ENCODE measurements at places on chromosomes 2 and 18.

DNA sequence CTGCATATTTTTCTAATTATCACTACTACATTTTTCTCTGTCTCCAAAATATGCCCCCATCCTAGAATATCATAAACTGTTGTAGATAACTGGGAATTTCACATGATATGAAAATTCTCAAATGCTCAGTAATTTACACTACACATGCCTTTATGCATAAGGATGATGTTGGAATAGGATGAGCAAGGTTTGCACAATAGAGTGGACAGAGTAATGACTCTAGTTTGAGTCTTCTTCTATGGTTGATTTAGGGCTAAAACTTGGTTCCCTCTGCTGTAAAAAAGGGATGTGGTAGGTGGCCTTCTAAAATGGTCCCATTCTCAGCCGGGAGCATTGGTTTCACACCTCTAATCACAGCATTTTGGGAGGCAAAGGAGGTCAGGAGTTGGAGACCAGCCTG is 129.9 kb downstream of the BCL11A start:
- DNase-seq = no peak

DNA sequence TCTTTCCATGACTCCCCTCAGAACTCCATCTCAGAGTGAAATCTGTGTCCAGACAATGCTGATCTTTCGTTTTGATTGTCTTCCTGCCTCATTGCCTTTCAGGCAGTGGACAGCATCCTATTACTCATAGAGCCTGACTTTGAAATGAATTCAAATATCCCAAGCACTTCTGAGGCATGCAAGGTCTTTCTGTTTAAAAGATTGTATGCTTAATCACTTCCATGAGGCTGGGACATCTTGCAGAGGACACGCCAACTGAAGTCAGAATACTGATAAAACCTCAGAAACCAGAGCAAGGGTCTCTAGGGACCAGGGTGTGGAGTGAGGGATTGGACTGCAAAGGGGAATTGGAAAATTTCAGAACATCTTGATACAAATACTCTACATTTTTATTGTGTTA is 836.5 kb upstream of the ID2 start:
- DNase-seq = no peak

- DNase-seq = peak; percentile 39
Observed at GRCh38 chr2:106269591-106270291, 75.6 kb upstream of the UXS1 start.

DNA sequence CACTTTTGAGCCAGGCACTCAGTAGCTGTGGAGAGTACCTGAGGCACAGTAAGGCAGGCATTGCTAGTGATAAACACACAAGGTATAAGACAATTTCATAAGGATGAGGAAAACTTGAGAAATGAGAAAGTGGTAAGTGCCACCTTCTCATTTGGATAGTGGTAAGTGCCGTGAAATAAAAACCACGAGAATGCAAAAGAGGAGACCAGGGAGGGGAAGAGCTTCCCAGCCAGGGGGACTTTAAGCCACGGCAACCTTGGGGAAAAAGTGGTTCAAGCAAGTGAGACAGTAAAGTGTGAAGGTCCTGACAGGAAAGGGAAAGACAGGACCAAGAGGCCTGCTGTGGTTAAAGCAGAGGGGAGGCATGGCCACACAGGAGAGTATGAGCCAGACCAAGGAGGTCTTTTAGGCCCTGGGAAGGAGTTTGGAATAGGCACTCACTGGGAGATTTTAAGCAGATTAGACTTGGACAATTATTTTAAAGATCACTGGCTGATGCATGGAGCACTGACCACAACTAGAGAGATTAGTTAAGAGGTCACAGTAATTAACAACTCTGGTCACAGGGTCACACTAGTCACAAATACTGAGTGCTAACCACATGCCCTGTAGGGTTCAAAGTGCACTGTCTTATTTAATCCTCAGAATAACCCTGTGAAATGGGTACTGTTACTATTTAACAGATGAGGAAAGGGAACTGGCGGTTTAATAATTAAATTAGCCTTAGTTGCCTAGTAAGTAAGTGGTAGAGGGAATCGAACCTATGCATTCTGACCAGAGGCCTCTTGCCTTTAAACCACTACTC is 50.1 kb downstream of the THOC1 start:
- DNase-seq = no peak

GRCh38 chr2:205868053-205868452 is 185.8 kb downstream of the NRP2 start:
- DNase-seq = no peak

DNA sequence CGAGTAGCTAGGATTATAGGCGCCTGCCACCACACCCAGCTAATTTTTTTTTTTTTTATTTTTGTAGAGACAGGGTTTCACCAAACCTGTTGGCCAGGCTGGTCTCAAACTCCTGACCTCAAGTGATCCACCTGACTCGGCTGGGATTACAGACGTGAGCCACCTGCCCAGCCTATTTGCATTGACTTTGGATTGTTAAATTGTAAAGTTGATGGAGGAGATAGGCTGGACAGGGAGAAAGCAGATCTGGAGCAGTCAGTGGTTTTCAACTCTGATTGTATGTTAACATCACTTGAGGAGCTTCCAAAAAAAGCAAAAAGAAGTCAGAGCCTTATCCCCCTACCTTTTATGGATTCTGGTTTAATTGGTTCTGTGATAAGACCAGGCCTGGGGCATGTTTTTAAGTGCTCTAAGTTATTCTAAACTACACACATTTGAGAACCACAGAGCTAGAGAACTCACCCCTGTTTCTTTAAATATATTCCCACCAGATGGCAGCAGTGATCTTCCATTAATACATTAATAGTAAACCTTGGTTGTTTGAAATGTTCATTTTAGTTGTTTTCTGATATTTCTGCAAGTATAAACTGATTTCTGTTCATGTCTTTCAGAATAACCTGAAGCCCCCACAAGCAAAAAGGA is 7.5 kb downstream of the C2orf49 start:
- no peak for DNase-seq

DNA sequence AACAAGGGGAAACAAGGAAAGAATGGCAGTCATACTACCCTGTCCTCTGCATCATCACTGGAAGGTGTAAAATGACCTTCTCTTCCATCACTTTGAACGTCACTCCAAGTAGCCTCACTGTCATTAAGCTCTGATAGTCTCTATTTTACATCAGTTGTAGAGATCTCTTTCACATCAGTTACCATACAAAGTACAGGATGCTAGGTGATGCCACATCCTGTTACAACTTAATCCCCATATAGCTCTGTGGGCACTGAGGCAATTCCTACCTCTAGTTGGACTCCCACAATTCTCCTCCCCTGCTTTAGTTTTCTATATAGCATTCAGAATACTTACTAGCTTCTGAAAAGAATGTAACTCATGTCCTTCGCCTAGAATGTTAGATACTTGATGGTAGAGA is 55.1 kb upstream of the TTC27 start:
- no peak for DNase-seq

GRCh38 chr2:45610281-45611019 is 617 bp downstream of the SRBD1 start:
- peak; percentile 46 for DNase-seq

DNA sequence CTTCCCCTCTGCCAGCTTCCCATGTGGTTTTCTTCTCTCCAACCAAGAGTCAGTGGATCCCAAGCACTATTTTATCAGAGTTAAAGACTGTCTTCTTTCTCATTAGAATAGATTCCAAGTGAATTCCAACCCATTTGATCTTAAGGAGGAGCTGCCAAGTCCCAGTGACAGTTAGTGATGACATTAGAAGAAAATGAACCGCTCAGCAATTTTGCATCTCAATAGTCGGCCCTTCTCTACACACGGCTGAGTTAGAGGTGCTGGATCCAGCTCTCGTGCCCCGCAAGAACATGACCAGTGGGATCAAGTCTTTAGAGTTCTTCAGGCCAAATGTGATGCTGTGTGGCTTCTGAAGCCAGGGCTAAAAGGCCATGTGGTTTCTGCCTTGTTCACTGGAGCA is 132.6 kb downstream of the SH3BP4 start:
- DNase-seq = no peak

DNA sequence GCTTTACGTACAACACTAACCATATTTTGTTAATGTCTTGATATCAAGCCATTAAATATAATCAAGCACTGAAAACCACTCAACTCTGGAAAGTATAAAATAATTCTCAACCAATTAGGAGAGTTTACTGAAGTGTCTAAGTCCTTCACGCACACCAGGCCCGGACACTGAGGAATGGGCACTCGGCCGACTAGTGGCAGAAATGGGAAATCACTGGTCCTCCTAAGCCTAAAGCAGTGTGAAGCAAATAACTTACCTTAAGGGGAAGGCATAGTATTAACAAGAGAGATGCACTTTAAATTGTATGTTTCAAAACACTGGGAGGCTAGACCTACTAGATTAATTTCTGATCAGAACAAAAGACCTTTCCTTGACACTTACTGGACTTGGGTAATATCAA is 45.7 kb downstream of the FAM210A start:
- DNase-seq = no peak

DNA sequence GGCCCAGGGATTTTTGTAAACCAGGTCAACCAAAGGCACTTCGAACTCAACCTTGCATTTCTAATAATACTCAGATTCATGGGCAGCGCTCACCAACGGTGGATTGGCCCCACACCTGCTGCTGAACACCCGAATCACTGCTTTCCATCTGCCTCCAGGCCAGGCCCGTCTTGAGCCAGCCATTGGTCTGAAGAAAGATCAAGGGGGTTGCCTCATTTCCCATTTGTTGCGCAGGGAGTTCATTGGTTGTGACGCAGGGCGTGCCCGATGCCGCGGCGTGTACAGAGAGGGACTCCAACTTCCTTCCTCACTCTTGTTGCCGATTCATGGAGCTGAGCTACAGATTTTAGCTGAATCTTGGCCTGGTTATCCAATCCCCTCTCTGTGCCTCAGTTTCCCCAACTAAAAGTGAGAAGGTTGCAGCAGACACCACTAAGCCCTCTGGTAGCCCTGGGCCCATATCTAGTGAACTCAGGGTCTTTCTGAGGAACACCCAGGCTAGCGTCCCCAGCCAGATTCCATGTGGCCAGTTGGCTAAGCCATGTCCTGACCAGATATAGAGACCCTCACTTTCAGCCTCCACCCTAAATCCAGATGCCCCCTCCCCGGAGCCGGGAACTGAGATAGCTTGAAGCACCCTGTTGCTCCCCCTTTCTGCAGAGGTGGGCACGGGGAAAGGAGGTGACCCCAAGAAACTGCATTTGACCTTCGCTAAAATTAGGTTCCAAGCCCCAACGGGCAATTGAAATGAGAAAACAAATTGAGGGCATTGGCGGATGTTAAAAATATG is 60.9 kb upstream of the HPCAL1 start:
- no peak for DNase-seq

GRCh38 chr2:86185517-86186212 is 9.6 kb downstream of the IMMT start:
- no peak for DNase-seq

DNA sequence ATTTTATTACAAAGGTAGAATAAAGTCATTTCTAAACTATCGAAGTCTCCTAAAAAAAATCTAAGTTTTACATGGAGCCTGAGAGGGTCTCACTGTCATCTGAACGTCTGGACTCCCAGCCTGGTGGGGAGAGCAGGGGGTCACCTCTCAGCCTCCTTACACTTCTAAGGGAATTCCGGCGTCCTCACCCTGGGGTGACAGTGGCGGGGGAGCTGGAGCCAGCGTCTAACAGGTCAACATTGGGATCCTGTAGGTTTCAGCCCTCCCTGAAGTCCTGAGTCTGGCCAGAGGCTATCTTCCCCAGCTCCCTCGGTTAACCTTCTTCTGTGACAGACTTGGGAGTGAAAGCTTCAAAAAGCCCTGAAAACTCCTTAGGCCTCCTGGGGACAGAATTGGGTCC is 34.6 kb upstream of the GLI2 start:
- no peak for DNase-seq

DNA sequence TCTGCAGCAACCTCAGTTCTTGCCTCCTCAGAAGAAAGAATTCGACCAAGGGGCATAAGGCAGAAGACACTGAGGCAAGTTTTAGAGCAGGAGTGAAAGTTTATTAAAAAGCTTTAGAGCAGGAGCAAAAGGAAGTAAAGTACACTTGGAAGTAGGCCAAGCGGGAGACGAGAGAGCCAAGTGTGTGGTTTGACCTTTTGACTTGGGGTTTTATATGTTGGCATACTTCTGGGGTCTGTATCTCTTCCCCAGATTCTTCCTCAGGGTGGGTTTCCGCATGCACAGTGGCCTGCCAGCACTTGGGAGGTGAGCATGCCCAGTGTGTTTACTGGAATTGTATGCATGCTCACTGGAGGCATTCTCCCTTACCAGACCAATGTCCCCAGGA is 59.3 kb upstream of the ANKRD44 start:
- no peak for DNase-seq

GRCh38 chr2:33145459-33145858 is 198.7 kb downstream of the LTBP1 start:
- no peak for DNase-seq

- DNase-seq = peak; percentile 29
Observed at GRCh38 chr2:158745067-158745865, 49.9 kb upstream of the DAPL1 start.

- no peak for DNase-seq
Observed at GRCh38 chr2:36296798-36297197, 58.8 kb upstream of the CRIM1 start.

DNA sequence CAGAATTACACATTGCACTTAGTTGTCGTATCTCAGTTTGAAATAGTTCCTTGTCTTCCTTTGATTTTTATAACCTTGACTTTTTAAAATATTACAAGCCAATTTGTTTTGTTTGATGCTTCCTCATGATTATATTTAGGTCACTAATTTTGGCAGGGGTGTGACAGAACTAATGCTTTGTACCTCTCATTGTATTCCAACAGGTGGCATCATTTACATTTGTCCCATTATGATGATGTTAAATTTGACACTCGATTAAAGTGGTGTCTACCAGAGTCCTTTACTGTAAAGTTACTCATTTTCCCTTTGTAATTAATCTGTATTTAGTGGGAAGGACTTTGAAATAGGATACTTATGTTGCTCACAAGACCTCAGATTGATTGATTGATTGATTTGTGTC is 21.5 kb upstream of the MFSD2B start:
- DNase-seq = no peak

DNA sequence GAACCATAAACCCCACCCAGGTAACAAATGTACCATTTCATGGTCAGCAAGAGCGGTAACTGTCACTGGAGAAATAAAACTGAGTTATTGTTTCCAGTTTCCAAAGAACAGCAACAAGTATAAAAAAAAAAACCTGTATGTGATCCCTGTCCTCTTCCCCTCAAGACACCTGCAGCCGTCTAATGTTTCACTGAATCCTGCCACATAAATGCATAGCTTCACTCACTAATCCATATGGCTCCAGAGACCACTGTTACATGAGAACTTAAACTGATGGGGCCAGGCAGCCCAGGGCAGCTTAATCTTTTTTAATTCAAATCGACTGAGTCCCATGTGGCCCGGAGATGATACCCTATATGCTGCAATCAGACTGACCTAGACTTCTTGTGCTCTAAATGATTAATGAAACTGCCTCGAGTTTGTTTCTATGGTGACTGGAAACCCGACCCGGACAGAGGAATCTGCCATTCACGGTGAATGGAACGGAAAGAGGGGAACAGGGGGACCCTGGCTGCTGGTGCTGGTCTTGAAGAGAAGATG is 60.9 kb upstream of the SIX2 start:
- DNase-seq = no peak

- DNase-seq = no peak
Observed at GRCh38 chr2:161426922-161427663, 11.0 kb downstream of the TBR1 start.

- no peak for DNase-seq
Observed at GRCh38 chr2:109513749-109514588, 99.8 kb downstream of the SEPTIN10 start.

GRCh38 chr2:233338046-233338445 is 16.2 kb upstream of the DGKD start:
- no peak for DNase-seq

- DNase-seq = no peak
Observed at GRCh38 chr2:7363906-7364305, 446.7 kb downstream of the RNF144A start.
